Activated CD4-positive, CD25-positive, alpha-beta regulatory T cell (primary cell): ENCODE measurements at places on chromosomes 2 and 18.
A peak's percentile ranks its signal among the peaks of the same experiment; 100 is the strongest.

DNA sequence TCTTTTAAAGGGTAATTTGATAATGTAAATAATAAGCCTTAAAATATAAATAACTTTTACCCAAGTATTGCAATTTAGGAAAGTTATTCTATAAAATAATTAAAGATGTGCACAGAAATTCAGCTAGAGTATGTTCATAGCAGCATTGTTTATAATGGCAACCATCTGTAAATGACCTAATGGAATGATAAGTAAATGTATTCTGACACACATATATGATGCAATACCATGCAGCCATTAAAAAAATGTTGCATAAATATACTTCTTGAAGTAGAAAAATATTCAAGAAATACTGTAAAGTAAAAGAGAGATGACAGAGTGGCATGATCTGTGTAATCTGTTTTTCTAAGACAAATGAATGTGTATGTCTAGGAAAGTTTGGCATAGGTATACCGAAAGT lies 545.7 kb downstream of the ZEB2 start:
- no peak for DNase-seq

GRCh38 chr2:24720310-24720709 lies 72.9 kb downstream of the PTRHD1 start:
- DNase-seq, result no peak

GRCh38 chr18:14928396-14928795 lies 180.4 kb downstream of the ANKRD30B start:
- DNase-seq, result no peak

GRCh38 chr2:106575955-106576354 lies 88.8 kb downstream of the CD8B2 start:
- no peak for DNase-seq

DNA sequence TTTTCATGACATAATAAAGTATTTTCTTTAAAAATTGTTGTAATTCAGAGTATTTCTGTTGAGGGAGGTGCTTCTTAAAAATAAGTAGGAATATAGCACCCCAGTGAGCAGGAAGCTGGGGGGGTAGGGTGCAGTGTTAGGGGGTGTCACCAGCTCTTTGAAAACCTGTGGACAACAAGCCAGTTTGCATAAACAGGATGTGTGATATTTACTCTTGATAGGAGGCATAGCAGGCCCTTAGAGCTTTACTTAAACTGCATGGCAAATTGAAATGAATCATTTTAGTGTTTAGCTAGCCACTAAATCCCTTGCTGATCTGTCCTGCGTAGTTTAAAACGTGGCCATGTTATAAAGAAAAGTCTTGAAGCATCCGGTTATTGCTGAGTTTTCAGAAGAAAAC lies 8.4 kb downstream of the TGIF1 start:
- peak; percentile 24 for DNase-seq
